ENCODE measurements at places on chromosomes 12 and 14. TPM values are rescaled to one million over a fixed set of nuclear protein-coding genes. Genes with fewer than 3 reads are reported as not detected.

Gene TC2N
- polyA plus RNA-seq, result 11.1 TPM

Gene ATN1
- 83.9 TPM for polyA plus RNA-seq

Gene TNFAIP2
- 23.1 TPM for polyA plus RNA-seq

Gene SPX
- 21.3 TPM for polyA plus RNA-seq

Gene TUNAR
- polyA plus RNA-seq, result 0.24 TPM

Gene PPP1CC
- polyA plus RNA-seq, result 206 TPM

Gene CRIP2
- polyA plus RNA-seq, result 109 TPM

Gene TMPRSS12
- polyA plus RNA-seq, result 0.08 TPM

Gene ARHGEF40
- polyA plus RNA-seq, result 71.9 TPM

Gene CEBPE
- 0.19 TPM for polyA plus RNA-seq

Gene MORN3
- polyA plus RNA-seq, result 2.3 TPM
